NCI-H226 (cell line): ENCODE measurements at places on chromosomes 2 and 18.

GRCh38 chr2:205758051-205758450, 75.8 kb downstream of the NRP2 start:
- peak; percentile 61 for DNase-seq

- no peak for DNase-seq
Observed at GRCh38 chr2:230908092-230908594, 16.9 kb downstream of the GPR55 start.

GRCh38 chr2:234544659-234545611, 48.1 kb upstream of the ARL4C start:
- peak; percentile 37 for DNase-seq

GRCh38 chr2:221405521-221405920, 166.6 kb downstream of the EPHA4 start:
- DNase-seq, result no peak

GRCh38 chr2:29657674-29658073, 263.7 kb downstream of the ALK start:
- DNase-seq, result no peak

DNA sequence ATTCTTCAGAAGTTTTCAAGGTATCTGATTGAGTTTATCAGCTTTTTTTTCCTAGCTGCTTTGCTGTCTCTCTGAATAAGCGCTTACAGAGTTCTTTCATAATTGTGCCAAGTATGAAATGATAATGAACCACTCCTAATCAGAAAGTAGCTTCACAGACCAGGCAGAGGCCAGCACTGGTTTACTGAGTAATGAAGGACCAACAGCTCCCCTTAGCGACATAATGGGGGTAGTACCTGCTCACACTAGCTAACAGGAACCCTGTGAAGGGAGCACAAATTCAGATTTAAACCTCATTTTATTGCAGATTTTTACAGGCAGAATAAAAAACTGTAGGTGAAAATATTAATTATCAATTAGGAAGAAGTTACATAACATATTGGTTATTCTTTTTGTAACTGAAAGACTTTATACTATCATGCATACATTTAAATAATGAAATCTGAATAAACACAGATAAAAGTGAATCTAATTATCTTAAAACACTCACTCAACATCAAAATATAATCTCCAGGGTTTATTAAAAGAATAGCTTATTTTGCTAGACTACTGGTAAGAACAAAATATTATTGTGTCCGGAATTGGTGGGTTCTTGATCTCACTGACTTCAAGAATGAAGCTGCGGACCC, 53.7 kb upstream of the LRRC30 start:
- peak; percentile 69 for DNase-seq

DNA sequence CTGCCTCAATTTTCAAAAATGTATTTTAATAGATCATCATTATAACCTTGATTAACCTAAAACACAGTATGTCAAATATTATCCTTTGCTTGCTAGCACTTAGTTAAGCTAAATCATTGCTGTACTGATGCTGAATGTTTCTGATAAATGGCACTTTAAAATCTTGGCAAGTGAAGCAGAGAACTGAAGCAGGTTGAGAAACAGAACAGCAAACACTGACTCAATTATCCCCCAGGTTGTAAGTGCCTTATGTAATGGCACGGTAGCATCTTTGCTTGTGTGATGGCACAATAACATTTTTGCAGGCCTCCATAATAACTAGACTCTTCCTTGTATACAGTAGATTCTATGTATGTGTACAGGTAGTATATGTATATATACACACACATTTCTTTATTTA, 33.8 kb downstream of the ARHGAP15 start:
- no peak for DNase-seq

- DNase-seq, result no peak
Observed at GRCh38 chr2:46803547-46803878, 112.1 kb downstream of the MCFD2 start.

DNA sequence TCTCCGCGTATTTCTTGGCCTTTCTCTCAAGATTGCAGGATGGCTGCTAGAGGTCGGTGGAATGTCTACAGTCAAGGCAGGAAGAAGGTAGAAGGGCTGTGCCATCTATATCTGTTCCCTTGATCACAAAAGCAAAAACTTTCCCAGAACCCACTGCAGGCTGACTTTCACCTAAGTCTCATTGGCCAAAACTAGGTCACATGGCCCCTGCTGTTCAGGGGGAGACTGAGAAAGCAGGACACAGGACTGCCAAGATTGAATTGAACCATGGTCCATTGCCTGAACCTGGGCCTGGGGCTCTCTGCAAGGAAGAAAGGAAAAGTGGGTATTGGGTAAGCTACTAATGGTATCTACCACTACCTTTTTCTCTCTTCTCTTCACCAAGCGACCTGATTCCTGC, 9.7 kb upstream of the GRP start:
- no peak for DNase-seq

GRCh38 chr2:85681776-85682175, 12.4 kb upstream of the GNLY start:
- DNase-seq, result no peak

- peak; percentile 34 for DNase-seq
Observed at GRCh38 chr2:100891906-100892642, 72.1 kb downstream of the NPAS2 start.

DNA sequence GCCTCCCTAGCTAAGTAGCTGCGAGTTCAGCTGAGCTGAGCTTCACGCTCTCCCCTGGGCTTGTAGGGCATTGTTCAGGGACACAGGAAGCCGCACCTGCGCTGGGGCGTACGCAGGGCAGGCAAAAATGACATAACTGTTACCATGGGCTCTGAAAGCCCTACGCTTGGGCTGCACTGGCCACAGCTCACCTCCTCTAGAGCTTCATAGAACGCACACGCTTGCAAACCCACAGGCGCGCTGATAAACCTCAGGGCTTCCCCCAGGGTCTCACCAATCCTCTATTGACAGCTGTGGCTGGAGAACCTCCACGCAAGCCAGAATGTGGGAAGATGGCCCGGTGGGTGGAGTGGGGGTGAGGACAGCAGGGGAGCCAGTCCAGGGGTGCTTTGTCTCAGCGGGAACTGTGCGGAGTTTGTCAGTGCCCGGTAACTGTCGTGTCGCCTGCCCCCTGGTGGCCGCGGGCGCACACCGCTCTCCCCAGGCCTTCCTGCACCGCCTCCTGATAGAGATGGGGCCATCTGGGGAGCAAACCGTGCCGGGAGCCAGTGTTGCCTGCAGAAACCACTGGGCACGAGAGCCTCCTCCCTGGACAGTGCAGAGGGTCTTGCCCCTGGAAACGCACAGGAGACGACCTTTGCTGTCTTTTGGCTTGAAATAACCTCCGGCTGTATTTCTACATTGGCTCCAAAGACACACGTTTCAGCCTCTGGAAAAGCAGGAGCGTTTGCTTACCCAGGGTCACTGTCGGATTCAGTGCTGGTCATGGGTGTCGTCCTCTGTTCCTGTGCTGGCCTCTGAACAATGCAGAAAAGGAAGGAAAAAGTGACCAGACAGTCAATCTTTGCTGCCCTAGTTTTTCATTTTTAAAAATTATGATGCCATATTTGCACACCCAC, 17.0 kb upstream of the CIDEA start:
- DNase-seq, result peak; percentile 11

GRCh38 chr2:43183743-43184142, 42.7 kb downstream of the ZFP36L2 start:
- DNase-seq, result no peak

GRCh38 chr2:28381225-28382180, 11.2 kb upstream of the FOSL2 start:
- no peak for DNase-seq

DNA sequence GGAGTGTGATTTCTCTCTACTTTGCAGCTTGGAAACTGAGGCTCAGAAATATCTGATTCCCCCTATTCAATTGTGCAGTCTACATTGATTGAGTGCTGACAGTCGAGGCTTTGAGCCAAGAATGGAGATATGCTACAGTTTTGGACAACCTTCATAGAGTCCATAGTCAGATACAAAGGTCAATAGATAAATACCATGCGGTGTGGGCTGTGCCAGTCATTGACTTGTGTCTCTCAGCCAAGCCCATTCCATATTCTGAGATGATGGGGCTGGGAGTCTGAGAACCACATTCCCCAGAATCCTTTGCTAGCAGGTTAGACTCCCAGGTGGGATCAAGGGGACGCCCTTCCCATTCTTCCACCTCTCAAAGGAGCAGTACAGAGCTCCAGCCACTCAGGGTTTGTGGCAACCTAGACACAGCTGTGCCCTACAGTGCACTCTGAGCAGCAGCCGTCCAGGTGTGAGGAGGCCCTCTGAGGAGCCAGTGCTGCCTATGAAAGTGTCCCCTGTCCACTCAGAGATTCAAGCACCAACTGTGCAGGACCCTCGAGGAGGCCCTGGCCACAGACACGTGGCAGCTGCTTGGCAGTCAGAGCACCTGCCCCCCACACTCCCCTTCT, 348.3 kb downstream of the CYRIA start:
- DNase-seq, result no peak

GRCh38 chr2:149575752-149576151, 11.8 kb downstream of the MMADHC start:
- no peak for DNase-seq

DNA sequence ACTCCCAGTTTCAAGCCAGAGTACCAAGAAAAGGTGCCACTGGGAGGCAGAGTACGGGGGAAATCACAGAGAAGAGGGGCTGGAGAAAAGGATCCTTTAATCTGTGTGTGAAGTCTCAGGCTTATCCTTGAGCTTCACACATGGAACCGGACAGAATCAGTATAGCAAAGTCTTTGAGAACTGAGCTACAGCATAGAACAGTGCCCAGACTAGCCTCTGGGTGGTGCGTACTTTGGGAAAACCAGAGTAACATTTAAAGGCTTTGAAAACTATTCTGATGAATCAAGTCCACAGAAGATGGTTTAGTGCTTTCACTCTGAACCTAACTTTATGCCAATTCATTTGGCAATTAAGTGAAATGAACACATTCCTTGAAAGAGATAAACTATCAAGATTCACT, 83.1 kb downstream of the BABAM2 start:
- DNase-seq, result peak; percentile 15

- DNase-seq, result no peak
Observed at GRCh38 chr2:122737429-122738077, 982.1 kb downstream of the TSN start.

DNA sequence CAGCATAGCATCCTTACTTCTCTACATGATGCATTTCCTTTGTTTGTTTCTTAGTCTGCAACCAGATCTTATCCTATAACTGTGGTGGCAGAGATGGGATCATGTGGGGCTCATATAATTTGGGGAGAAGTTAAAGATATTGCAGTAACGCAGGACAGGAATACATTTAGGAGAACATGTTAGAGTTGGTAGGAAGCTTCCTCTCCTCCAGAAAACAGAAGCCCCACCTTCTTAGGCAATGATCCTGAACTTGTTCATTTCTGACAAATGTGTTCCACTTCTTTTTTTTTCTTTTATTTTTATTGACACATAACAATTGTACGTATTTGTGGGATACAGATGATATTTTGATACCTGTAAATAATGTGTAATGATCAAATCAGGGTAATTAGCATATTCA, 99.9 kb downstream of the VSNL1 start:
- DNase-seq, result no peak

DNA sequence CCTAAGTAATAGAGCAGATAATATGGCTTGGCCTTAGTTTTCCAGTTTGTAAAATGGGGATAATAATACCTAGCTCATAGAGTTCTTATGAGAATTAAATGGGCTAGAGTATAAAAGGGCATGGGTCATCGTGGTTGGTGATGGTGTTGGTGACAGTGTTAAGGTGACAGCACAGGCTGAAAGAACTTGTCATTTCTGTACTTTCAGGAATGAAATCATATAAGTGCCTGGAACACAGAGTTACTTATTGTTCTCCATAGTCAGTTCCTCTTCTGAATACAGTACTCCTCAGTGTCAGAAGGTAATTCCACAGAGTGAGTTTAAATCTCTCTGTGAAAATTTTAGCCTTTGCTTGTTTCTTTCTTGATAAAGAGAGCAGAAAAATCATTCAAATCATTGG, 42.4 kb downstream of the KIF5C start:
- no peak for DNase-seq

DNA sequence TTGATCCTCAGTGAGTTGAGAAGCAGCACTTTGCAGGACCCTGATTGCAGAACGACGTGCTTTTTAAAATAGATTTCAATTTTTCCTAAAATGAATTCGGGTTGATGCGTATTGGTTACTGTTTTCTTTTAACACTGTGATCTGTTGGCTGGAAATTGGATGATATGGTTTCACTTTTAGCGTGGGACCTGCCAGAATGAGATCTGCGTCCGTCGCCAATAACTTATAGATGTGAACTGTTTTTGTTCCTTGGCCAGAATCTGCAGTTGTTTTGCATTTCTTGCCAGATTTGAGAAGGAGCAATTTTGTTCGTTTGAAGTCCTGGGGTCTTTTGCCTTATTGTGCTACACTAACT, 703 bp downstream of the UGGT1 start:
- DNase-seq, result no peak

DNA sequence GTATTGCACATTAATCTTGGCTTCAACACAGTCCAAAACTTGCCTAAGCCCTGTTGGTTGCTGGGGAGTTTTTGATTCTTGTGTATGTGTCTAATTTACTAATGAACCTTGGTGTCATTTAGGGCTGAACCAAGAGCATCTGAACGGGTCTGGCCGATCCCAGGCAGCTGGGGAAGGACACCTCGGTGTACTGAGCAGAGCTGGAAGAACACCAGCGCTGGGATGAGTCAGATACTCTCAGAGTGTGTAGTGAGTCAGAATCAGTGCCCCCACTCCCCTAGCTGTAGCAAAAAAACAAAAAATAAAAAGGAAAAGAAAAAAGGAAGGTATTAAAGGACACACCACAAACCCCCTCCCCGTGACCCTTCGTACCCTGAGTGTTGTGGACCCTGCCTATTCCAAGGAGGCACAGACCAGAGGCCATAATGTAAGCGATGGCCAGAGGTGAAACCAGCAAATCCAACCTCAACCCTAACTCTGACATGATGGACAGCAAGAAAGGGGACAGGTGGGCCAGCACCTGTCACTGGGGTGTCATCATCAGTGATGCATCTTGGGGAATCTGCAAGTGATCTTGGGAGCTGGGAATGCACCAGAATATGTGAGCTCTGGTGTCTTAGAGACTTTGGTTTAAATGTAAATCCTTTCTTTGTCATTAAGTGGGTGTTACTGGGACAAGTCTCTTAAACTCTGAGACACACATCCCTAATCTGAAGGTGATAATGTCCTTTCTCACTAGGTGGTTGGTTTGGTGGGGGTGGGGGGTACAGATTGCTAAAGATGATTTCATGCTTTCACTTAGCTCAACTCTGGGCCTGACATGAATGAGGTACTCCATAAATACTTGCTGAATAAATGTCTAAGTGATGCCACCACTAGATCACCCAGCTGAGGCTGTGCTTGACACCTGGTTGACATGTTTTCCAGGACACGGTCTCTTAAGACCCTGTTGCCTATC, 34.2 kb upstream of the NCOA1 start:
- peak; percentile 78 for DNase-seq

- DNase-seq, result no peak
Observed at GRCh38 chr18:64639536-64639935, 490.6 kb upstream of the LINC00305 start.

- DNase-seq, result no peak
Observed at GRCh38 chr18:9429662-9429993, 45.7 kb upstream of the RALBP1 start.

DNA sequence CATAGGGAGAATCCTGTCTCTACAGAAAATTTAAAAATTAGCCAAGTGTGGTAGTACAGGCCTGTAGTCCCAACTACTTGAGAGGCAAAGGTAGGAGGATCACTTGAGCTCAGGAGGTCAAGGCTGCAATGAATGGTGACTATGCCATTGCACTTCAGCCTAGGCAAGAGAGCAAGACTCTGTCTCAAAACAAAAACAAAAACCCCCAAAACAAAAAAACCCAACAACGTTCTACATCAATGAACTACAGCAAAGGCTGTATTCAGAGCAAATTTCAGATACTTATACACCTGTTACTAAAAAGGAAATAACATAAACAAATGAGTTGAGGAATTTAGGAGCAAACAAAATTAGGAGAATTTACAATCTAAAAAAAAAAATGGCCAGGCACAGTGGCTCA, 22.6 kb downstream of the YES1 start:
- no peak for DNase-seq
